ENCODE measurements at places on chromosomes 5 and 9. TPM values are rescaled to one million over a fixed set of nuclear protein-coding genes. Genes with fewer than 3 reads are reported as not detected.

The TMEM167A gene
- total RNA-seq = 70.2 TPM

The GFRA3 gene
- total RNA-seq = not detected

The ADRB2 gene
- 1.6 TPM for total RNA-seq

The DND1 gene
- total RNA-seq = 0.47 TPM
